Left lung (tissue), 14 donors: ENCODE measurements at places on chromosomes 5 and 9.

- no peak for DNase-seq
Measured at GRCh38 chr9:93468763-93469456, 15.5 kb upstream of the FAM120AOS start.

DNA sequence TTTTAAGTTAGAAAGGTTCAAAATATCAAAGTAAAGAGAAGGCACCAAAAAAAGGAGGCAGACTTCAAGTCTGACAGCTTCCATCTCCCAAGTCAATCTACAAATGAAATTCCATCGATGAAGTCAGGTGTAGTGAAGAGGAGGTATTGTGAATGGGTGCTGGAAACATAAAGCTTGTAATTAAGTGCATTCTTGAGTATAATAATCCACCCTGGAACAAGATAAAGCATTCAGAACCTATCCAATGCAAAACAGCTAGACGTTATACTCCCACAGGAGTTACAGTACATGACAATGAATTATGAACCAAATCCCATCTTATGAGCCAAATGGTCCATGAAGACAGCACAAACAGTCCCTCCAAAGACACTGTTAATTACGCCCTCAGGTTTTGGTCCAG lies 22.3 kb downstream of the BNC2 start:
- no peak for DNase-seq

DNA sequence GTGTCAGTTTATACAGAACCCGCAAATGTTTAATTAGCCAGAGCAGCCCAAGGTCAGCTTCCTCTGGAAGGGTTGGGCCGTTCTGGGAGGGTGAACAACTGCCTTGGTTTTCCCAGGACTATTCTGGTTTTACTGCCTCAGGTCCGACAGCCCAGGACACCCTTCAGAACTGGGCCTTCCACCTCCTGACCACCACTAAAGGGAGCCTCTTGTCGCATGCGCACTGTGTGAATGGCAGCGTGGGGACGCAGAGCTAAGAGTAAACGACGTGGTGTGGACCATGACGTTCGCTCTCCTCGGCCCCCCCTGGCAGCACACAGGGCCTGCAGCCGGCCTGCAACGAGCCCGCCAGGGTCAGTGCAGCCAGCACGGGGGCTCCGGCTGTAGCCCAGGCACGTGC lies 214.9 kb downstream of the FANCC start:
- no peak for DNase-seq

GRCh38 chr9:82457298-82457697 lies 468.7 kb downstream of the SPATA31D1 start:
- no peak for DNase-seq

GRCh38 chr9:83557771-83558170 lies 19.6 kb upstream of the FRMD3 start:
- no peak for DNase-seq

DNA sequence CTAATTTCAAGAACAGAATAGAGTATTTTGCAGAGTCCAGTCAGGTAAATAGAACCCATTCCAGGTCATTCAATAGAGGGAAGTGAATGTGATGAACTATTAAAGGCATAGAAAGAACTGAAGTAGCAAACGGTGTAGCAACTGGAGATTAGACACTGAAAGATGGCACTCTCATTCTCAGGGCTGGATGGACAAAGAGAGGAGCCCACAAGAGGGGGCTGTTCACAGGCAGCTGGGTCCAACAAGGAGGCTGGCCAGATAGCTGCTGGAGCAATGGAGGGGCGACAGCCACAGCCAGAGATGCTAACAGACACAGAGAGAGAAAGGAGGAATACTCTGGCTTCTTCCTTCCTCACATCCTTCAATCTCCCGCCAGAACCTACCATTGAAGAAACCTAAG lies 93.1 kb upstream of the SMARCA2 start:
- DNase-seq = no peak

DNA sequence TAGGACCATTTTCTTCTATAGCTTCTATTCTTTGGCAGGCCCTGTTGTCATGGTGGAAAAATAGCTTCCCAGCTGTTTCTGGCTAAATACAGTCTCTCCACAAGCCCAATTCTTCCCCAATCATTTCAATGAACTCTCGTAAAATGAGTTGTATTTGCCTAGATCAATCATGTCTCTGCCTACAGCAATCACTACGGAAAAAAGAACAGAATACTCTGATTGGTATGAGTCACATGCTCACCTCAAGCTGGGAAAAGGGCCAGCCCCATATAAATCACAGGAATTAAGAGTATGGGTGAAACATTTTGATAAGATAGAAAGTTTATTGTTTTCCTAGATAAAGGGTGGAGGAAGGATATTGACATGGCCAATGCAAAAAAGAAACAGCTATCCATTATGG lies 711.4 kb downstream of the EFNA5 start:
- no peak for DNase-seq

GRCh38 chr5:87705876-87706275 lies 293.1 kb upstream of the CCNH start:
- no peak for DNase-seq

GRCh38 chr5:153896117-153896516 lies 142.6 kb downstream of the FAM114A2 start:
- DNase-seq = no peak

DNA sequence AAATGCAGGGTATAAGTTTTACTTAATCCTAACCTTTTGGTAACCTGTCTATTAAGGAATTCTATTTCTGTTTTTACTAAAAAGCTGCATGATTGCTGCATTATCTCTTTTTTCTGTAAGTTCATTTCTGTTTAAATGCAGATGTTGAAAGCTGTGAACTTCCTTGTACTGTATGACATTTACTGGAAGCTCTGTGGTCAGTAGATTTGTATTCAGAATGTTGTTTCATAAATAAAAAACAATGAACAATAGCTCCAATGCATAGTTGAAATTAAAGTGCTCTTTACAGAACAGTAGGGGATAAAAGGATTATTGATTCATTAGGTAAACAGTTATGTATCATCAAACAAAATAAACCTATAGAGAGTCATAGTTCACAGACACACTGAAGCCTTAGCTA lies 46.5 kb upstream of the FKTN start:
- DNase-seq = no peak

GRCh38 chr9:108859459-108860114 lies 2.5 kb upstream of the ACTL7A start:
- DNase-seq = no peak

DNA sequence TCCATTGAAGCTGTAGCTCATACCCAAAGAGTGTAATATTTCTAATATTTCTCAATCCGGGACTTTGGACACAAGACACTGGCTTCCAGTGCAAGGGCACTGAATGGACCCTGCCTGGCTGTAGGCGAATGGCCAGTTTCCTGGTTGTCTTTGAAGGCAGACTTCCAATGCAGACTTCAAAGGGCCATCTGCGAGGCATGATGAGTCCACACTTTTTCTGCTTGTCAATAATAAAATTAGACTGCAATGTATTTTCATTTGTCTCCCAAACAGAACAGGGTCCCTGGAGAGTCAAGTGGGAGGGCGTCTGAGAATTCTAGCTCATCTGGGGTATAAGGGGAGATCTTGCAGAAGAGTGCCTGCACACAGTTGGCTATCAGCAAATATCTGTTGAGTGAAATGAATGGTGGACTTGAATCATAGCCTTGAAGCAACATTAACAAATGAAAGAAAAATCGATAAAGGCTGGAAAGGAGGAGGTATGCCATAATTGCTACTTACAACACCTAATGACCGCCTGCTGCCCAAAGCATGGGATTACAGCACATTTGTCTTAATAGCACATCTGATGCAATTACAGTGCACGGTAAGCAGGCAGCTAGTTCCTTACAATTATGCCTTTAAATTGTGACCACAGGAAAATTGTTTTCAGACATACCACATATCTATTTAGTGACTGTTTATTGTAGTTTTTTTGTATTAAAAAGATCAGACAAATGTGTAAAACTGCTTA lies 137.5 kb downstream of the ARHGEF28 start:
- no peak for DNase-seq

GRCh38 chr5:172788771-172789686 lies 18.0 kb upstream of the DUSP1 start:
- no peak for DNase-seq
